Kidney epithelial cell (primary cell): ENCODE measurements at places on chromosomes 11 and 22.
A peak's percentile ranks its signal among the peaks of the same experiment; 100 is the strongest.

GRCh38 chr11:78259777-78260487 is 71.2 kb downstream of the USP35 start:
- no peak for DNase-seq

GRCh38 chr11:62875698-62876478 is 4.8 kb upstream of the SLC3A2 start:
- DNase-seq = no peak

DNA sequence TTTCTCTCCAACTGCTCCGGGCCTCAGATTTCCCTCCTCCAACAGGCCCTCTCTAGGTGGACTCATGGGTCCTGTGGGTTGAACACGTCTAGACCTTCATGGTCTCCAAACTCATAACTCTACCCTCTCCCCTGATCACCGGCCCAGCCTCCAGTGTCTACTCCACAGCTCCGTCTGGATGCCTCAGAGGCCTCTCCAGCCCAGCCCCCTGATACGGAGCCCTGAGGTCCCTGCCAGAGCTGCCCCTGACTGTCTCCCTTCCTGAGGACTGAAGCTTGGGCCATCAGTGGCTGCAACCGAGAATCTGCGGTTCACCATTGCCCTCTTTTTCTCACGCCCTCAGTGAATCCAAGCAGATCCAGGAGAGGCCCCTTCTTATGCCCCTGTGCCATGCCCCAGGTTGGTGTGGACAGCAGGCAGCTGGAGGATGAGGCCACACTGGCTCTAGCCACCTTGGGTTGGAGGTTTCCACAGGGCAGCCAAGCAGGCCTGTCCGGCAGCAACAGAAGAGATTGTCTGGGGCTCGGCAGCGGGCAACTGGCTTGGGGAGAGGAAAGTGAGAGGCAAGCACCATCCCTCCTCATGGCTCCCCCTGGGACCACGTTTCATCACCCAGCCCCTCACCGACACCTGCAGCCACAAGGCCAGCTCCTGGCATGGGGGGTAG is 104.6 kb upstream of the FGF3 start:
- no peak for DNase-seq

GRCh38 chr11:119188067-119188466 is 2.8 kb downstream of the NHERF4 start:
- no peak for DNase-seq

GRCh38 chr22:37811867-37812266 is 4.1 kb downstream of the GCAT start:
- DNase-seq = no peak

DNA sequence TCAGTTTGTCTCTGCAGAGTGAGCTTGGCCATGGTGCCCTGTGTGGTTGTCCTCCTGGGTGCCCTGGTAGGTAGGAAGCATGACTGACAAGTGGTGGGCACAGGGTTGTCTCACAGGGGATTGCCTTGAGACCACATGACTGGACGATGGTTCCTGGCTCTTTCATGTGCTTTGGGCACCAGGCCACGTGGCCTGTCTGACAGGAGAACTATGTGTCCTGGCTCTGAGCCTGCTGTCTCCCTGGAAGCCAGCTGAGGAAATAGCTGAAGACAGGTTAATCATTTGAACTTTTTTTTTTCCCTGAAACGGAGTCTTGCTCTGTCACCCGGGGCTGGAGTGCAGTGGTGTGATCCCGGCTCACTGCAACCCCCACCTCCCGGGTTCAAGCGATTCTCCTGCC is 93.2 kb downstream of the LDLRAD3 start:
- peak; percentile 68 for DNase-seq

- no peak for DNase-seq
Measured at GRCh38 chr11:24560324-24560723, 63.5 kb downstream of the LUZP2 start.

- no peak for DNase-seq
Measured at GRCh38 chr11:8333376-8333775, 69.7 kb upstream of the LMO1 start.

GRCh38 chr11:74923125-74923524 is 25.8 kb downstream of the XRRA1 start:
- no peak for DNase-seq

- peak; percentile 29 for DNase-seq
Measured at GRCh38 chr11:74634537-74634936, 42.2 kb downstream of the POLD3 start.

DNA sequence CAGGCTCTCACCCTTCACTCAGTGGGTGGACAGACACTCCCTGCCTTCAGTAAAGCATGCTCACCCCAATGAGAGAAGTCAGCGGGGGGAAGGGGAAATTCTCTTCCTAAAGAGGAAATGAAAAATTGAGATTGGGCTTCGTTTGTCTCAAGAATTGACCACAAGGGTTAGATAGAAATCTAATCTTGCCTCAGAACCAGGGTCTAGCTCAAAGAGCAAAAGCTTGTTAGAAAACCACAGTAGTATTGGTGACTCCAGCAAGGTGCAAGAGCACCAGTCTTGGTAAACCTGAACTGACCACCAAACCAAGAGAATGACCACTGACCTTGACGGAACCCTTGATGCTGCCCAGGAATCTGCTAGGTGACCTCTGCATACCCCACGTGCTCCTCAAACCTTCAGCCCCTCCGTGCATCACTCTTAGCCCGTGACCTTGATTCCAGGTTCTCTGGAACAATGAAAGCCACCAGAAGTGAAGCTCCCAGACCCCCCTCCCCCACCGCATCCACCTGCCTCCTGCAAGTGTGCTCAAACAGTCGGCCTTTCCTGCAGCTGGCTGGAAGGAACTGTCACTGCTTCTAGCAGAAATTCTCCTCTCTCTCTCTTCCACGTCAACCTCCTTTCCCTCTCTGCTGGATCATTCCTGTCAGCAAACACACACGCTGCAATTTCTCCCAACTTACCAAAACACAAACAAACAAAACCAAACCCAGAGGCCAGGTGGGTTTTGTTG is 3.1 kb upstream of the TMA7B start:
- no peak for DNase-seq

DNA sequence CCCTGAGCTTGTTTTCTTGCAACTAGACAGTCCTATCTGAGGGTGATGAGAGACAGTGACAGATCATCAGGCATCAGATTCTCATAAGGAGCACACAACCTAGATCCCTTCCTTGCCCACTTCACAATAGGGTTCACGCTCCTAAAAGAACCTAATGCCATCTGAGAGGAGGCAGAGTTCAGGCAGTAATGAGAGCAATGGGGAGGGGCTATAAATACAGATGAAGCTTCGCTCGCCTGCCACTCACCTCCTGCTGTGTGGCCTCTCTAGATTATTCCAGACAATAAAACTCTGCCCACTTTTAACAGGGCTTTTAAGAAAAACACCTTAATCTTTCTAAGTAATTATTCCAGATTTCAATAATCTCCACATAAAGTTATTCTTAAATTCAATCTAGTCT is 43.9 kb upstream of the PAK1 start:
- no peak for DNase-seq

- no peak for DNase-seq
Measured at GRCh38 chr11:47979378-47980087, 826 bp upstream of the PTPRJ start.

DNA sequence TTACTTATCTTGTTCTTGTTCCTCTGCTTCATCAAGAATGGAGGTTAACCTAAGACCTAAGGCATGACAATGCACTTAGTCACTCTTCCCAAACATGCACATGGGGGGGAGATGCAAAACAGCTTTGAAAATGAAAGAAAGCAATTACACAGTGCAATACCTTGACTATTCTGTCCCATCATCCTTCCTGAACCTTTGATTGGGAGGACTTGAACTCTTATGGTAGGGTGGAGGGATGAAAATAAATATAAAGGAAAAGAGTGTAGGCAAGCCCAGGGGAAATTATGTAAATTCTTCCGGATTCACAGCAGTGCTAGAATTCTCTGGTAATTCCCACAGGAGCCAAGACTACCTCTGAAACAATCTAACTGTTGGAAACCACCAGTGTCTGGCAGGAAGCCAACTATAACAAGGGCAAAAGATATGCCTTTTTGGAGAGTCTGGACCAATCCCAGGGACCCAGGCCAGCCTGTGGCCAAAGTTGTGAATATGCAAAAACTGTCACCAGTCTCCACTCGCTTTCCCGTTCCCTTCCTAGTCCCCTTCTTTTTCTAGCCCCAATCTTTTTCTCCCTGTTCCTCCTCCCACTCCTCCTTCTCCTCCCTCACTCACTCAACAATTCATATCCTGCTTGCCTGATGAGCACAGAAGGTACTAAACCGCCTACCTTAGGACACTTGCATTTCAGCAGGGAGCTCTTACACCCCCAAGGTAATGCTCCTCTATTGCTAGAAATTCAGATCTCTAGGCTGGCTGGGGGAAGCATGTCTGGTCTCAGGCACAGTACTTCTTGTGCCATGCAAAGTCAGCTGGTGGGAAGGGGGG is 2.5 kb upstream of the RCN1 start:
- peak; percentile 72 for DNase-seq

DNA sequence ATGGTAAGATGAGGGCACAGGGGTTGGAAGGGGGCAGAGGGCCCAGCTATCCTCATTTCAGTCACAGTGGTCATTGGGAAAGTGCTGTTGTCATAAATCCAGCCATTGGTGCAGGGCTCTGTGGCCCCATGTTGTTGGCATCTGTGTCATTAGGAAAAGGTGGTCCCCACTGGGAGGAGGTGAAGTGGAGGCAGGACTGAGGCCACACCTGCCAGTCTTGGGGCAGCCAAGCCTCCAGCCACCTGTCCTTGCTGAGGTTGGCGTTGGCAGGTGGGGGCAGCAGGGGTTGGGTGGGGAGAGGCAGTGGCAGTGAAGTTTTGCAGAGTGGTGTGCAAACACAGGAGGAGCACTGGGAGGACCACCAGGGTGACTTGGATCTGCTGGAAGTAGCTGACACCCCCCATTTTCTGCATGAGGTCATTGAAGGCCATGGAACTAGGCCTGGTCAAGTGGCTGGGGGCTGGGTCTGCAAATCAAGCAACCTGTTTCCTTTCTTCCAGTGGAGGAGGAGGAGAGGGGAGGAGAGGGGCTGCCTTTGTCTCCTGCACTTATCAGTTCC is 25.3 kb downstream of the SLC22A6 start:
- DNase-seq = no peak

DNA sequence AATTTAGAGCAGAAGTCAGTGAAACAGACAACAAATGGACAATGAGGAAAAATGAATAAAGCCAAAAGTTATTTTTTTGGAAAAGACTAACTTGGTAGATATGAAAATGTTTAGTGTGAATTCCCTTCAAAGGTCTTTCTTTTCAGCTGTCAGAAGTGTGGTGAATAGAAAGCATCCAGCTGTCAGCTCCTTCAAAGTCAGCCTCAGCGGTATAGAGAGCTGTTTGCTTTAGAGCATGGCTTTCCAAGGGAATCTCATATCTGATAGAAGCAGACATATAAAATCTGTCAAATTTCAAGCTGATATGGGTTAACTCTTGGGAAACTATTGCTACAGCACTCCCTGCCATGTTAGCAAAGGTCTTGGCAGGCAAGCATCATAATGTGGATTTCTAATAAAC is 309.3 kb downstream of the CASP12 start:
- no peak for DNase-seq

GRCh38 chr22:20024650-20025397 is 3.9 kb downstream of the TANGO2 start:
- no peak for DNase-seq

DNA sequence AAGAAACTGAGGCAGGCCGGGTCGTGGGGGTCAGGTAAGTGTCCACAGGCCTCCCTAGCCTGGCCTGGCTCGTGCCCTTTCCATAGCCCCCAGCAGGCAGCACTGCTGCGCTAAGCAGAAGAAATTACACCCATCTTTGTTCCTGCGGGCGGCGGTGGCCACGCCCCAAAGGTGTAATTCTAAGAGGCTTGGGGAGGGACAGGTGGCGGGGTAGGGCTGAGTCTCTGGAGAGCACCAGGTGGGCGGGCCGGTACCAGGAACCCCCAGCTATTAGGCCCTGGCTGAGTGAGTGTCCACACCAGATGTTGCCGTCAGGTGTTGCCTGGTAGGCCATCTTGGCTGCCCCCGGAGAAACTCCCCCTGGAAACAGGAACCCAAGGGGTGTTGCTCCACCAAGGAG is 12.3 kb upstream of the ARAP1 start:
- no peak for DNase-seq

DNA sequence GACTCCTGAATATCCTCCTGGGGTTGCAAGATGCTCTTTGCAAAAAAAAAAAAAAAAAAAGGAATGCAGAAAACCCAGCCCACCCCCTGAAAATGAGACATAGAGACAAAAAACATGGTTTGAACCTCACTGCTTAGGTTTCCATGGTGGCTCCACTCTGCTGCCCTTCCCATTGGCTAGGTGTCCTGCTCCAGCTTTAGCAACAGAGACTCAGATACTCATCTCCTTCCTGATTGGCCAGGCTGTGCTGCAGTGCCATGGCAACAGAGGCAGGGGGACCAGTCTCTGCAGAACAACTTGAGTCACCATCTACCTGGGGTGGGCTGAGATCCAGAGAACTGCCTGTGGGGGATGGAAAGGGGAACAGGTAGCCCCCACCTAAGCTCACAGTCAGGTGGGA is 17.4 kb upstream of the YWHAH start:
- no peak for DNase-seq
